ENCODE measurements at places on chromosomes 13 and 19.

- no peak for ATAC-seq
Measured at GRCh38 chr19:17365361-17365760, 11.8 kb downstream of the PLVAP start.

DNA sequence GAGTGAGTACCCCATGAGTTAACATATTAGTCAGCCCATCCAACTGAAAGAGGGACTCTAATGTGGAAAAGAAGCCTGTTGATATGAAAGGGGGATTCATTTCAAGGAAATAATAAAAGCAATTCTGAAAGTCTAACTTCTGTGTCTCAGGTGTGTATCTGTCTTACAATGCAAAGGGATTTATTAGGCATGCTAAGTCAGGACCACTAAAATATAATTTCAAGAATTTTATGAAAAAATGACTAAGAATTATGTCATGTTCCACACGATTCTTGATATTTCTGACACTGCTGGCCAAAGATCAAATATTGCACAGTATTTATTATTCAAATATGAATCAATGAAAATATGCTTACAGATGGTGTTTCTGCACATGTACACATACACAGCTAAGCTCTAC, 130.8 kb downstream of the KLF12 start:
- ATAC-seq = peak; percentile 57

GRCh38 chr19:48926909-48927308, 6.6 kb upstream of the DHDH start:
- ATAC-seq = no peak

DNA sequence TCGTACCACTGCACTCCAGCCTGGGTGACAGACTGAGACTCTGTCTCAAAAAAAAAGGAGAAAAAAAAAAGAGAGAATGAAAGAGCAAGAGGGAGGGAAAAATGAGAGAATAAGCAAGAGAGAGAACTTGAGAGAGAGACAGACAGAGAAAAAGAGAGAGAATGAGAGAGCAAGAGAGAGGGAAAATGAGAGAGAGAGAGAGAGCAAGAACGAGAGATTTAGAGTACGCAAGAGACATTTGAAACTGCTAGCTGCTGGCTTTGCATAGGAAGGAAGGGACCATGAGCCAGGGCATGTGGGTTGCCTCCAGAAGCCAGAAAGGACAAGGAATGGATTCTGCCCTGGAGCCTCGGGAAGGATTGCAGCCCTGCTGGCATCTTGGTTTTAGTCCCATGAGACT, 9.6 kb upstream of the ADGRE1 start:
- ATAC-seq = no peak

- ATAC-seq = no peak
Measured at GRCh38 chr19:35843676-35844481, 8.4 kb downstream of the NPHS1 start.

Data from activated CD4-positive, CD25-positive, alpha-beta regulatory T cell treated with anti-CD3 and anti-CD28 coated beads, Interleukin-2, amount 50 U/mL, for 24 hours (primary cell).